ENCODE measurements at places on chromosomes 4 and X.

GRCh38 chrX:41180194-41180908, 95.1 kb downstream of the USP9X start:
- peak; percentile 34 for DNase-seq

DNA sequence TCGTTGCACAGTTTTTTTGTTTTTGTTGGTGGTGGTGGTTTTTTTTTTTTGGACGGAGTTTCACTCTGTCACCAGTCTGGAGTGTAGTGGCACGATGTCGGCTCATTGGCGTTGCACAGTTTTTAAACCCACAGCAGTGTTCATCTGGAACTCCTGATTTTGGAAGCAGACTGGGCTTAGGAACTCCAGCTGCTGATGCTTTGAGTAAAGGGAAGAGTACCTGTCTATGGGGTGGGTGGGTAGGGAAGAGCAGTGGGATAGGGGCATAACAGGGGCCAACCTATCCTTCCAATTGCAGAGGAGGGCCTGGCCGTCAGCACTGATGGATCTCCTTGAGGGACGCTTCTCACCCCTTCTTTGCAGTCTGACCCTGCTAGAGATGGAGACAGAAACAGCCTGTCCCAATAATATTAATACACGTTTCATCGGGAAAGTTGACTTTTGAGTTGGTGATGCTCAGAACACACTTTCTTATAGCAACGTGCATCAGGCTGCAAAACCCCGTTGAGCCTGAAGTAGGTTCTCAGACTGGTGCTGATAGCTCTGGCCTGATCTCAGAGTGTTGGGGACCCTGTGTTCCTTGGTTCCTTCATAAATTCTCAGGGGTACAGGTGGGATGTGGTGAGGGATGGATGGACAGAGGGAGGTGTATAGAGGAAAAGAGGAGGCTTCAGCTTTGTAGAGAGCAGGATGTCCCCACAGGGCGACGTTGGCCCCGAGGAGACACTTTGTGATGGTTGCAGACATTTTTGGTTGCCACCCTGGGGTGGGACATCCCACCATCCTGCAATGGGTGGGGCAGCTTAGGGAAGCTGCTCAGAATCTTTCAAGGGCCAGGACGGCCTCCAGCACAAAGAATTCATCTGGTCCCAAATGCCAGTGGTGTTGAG, 2.3 kb downstream of the CD99 start:
- DNase-seq, result no peak

DNA sequence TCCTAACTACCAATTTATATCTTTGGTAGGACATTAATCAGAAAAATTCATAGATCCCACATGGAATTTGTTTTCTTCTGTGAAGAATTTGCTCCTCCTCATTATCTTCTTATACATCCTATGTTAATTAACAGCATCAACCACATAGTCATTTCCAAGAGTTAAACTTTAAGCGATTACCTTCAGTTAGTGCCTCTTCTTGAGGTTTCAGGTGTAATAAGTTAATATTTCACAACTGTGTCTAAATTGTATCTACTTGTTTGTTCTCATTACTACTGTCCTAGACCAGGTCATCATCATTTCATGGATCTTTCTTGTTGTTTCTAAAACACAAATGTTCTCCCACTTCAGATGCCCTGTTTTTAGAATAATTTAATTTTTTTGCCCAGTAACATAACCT, 457.9 kb downstream of the FAT4 start:
- DNase-seq, result no peak

DNA sequence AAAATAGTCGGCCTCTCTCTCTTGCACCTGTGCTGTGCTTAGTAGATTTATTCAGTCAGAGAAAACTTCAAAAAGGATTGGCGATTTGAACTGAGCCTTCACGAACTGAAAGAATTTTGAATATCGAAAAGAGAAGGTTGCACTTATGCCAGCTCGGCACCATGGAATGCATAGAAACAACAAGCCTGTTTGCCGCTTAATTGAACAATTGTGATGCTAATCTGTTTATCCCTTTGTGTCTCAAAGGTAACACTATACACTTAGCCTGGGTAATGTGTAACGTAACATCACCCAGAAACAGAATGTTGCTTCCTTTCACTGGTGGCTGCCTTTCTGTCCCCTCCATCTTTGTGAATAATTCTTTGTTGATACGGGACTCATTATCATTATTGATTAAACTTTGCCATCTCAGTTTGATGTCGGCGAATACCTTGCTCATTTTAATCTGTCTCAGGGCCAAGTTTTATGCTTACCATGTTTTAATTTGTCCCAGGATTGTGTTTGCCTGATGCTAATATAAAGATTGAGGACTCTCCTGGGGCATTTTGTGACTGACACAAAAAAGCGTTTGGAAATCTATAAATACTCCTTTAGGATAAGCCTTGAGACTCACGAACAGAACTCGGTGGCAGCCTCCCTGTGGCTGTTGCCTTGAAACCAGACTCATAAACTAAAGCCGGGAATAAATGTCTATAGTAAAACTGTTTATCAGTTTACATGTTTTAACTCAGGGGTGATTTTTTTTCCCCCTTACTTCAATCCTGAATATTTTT, 400.5 kb downstream of the RAPGEF2 start:
- no peak for DNase-seq

GRCh38 chr4:150366487-150366999, 215.4 kb upstream of the MAB21L2 start:
- DNase-seq, result no peak

- no peak for DNase-seq
These were observed 17.6 kb downstream of the ARMCX2 start for GRCh38 chrX:101642093-101642492.

GRCh38 chr4:21593671-21594001, 354.9 kb downstream of the KCNIP4 start:
- DNase-seq, result no peak

DNA sequence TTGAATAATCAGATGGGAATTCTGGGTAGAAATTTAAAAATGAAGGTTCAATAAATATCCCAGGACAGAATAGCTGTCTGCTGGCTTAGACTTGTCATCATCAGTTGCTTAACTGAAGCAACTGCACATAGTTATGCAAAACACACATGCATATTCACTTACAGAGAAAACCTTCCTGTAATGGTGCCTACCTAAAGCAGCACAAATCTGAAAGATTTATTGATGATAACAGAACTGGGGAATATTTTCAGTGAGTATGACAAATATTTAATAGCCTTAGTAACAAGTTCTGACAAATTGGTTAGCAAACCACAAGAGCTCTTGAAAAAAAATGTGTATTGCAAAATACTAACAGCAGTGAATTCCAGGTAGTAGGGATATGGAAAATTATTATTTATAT, 606.8 kb upstream of the BOD1L1 start:
- DNase-seq, result no peak

DNA sequence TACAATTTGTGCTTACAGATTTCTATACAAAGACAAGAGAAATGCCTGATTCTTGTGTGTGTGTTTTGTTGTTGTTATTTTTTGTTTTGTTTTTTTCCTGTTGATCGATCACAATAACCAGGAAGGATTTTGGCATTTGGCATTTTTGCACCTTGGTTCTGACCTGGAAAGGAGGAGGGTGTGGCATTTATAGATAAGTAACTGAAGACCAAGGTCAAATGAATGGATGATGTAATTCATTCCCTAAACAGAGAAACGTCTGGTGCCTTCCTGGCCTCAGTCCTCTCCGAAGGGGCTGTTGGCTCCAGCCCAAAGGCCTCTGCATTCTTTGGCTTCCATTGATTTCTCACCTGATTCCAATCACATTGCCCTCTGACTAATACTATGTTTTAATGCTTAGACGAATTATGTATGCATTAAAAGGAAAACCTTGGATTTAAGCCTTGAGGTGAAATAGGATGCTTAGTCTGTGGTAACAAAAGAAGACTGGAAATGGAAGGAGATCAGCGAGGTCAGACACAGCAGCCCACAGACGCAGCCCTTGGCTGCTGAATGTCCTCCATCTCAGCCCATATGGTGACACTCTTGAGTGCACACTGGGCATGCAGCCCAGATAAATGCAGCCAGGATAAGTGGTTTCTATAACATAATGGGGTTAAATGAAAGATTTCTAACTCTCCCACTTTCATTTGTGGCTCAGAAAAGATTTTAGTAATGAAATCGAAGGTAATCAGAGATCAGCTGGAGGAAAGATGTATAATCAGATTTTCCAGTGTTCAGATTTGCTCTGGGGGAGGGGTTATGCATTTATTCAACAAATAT, 60.5 kb upstream of the TRIM2 start:
- DNase-seq, result peak; percentile 24

GRCh38 chrX:113741744-113742143, 842.1 kb upstream of the HTR2C start:
- DNase-seq, result peak; percentile 22

DNA sequence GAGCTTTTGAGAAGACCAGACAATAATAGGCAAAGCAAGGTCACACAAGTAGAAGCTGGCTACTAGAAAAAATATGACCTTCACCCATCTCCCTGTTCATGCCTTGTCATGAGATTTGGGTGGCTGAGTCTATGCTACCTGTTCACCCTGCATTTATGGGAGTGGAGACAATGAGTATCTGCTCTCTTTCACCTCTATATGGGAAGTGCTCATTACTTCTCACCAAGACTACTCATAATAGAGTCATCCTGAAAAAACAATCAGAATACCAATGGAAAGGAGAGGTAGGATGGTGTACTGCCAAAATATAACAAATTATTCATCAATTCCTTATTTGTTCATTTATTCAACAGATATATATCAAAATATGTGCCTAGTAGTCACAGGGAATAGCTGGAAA, 921.8 kb upstream of the INTU start:
- DNase-seq, result no peak

GRCh38 chr4:41212616-41213203, 1.6 kb downstream of the APBB2 start:
- peak; percentile 31 for DNase-seq
